HT-29 (cell line): ENCODE measurements at places on chromosomes 1 and 21.

DNA sequence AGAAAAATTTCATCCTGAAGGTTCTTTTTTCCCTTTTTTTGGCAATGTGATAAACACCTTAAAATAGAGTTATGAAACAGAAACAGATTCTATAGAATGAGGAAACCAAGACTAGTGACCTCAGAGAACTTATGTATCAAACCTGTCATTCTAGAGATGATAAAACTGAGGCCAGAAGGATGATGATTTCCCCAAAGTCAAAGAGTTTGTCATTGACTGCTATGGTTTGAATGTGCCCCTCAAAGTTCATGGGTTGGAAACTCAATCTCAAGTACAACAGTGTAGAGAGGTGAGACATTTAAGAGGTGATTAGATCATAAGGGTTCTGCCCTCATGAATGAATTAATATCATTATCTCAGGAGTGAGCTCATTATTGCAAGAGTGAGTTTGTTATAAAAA is 13.7 kb upstream of the BEND5 start:
- no peak for DNase-seq

GRCh38 chr1:199811163-199811562 is 216.3 kb upstream of the NR5A2 start:
- no peak for DNase-seq

DNA sequence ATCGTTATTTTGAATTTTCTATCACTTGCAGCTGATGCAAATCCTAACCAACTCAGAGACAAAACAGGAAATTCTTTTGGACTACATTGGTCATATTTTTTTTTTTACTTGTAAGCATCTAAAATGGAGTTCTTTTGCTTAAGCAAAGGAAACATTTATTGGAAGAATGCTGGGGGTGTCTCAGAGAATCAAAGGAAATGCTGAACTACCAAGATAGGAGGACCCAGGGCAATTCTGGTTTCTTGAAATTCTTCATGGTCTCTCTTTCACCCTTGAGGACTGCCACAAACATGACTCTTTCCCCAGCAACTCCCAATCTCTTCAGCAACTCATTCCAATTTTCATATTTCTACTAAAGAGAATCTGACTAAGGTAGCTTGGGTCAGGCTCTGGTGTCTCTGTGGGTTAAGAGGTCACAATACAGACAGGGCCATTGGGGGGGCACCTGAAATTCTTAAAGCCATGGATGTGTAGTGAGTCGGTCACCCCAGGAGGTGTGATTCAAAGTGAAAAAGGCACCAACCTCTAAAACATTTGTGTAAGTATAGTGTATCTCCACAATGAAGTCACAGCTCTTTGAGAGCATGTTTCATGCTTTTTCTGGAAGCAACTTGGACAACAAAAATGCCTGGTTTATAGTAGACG is 171.1 kb upstream of the FGGY start:
- no peak for DNase-seq

DNA sequence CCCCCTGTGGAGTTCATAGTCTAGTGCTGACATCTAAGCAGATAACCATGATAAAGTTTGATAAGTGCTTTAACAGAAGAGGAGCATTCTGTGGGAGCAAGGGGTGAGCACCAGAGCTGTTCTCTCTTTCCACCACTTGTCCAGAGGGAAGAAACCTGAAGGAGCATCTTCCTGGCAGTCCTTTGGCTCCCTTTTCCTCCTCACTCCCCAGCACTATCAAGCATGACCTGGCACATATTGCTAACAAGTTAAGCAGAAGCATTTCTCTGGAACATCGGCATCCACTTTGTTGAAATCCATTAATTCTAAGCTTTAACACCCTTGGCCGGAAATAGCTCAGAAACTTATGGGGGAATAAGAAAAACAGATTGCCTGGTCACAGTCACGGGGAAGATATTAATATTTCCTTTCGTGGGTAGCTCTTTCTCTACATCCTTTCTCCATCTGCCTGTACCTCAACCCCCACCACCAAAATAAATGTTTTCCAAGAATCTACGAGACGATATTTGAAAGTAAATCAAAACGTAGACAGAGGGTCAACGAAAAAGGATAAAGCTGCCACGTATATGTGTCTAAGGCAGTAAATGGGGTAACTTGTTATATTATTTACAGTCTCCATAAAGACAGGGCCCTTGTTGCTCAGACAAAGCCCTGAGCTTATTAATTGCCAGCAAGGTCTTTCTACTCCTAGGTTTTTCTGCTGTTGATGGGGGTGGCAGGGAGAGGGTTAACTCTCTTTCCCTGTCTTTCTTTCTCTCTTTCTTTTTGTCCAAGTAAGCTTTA is 351.4 kb downstream of the NUF2 start:
- no peak for DNase-seq

DNA sequence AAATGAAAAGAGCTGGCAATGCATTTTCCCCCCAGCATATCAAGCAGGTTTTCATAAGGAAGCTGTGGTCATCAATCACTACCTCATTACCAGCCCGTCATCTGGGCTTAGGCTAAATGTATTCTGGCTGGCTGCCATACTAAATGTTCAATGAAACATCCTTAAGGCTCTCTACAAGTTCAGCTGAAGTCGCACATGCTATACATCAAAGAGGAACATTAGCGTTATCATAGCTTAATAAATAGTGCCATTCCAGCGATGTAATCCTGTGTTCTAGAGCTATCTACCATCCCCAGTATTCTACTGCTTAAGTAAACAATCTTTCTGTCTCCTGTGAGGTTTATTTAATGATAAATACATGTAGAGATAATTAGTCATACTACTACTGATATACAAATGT is 288.8 kb downstream of the DPYD start:
- DNase-seq: peak; percentile 46
